ENCODE measurements at places on chromosomes 7 and 10. TPM values are rescaled to one million over a fixed set of nuclear protein-coding genes. Genes with fewer than 3 reads are reported as not detected.

CDH23 gene
- 3.4 TPM for total RNA-seq

TAS2R41 gene
- total RNA-seq: not detected

LIPK gene
- not detected for total RNA-seq

FLNC gene
- 4.7 TPM for total RNA-seq

SLC26A4 gene
- 0.19 TPM for total RNA-seq

AKR1D1 gene
- total RNA-seq: 0.18 TPM

NUPR2 gene
- not detected for total RNA-seq

TMEM176A gene
- not detected for total RNA-seq

FZD1 gene
- total RNA-seq: 2.1 TPM

PMS2 gene
- 12.9 TPM for total RNA-seq

SPDYE6 gene
- not detected for total RNA-seq

MYL10 gene
- not detected for total RNA-seq

CRHR2 gene
- not detected for total RNA-seq

HTR5A gene
- total RNA-seq: not detected

MYO1G gene
- 0.26 TPM for total RNA-seq

MYH16 gene
- 0.32 TPM for total RNA-seq

RNF133 gene
- total RNA-seq: not detected

PCGF5 gene
- 45.7 TPM for total RNA-seq

CHST12 gene
- total RNA-seq: 9.9 TPM

AP1S1 gene
- 154 TPM for total RNA-seq

LDB3 gene
- total RNA-seq: 0.07 TPM

TEX36 gene
- not detected for total RNA-seq

CYP2C18 gene
- not detected for total RNA-seq

GJD4 gene
- total RNA-seq: not detected

CNNM1 gene
- total RNA-seq: 26.2 TPM

SORBS1 gene
- 0.74 TPM for total RNA-seq

VPS37D gene
- total RNA-seq: 6.6 TPM

BICC1 gene
- total RNA-seq: 17.7 TPM

CYP3A7 gene
- total RNA-seq: not detected

AOAH gene
- total RNA-seq: not detected

FAM25G gene
- not detected for total RNA-seq

USP6NL gene
- 12.2 TPM for total RNA-seq
